H54 (cell line): ENCODE measurements at places on chromosomes 3 and 15.

- no peak for DNase-seq
Measured at GRCh38 chr3:150583028-150583427, 20.1 kb upstream of the SELENOT start.

- no peak for DNase-seq
Measured at GRCh38 chr15:97521381-97522285, 438.9 kb upstream of the ARRDC4 start.

DNA sequence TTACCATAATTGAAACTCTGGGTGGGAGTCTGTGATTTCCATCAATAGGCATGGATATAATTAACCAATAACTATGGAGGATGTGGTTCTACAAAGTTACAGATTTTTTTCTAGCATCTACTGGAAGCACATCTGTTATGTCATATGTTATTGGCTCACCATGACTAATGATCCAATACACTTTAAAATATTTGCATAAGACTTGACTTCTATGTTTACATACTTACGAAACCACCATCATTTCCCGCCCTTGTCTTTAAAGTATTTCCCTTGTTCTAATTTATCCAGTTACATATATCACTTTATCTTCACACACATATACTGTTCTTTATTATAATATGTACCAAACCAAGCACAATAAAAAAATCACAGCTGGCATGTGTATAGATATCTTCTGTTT, 380.3 kb upstream of the CBLB start:
- DNase-seq = no peak

- no peak for DNase-seq
Measured at GRCh38 chr3:112297714-112298113, 3.7 kb upstream of the SLC9C1 start.

DNA sequence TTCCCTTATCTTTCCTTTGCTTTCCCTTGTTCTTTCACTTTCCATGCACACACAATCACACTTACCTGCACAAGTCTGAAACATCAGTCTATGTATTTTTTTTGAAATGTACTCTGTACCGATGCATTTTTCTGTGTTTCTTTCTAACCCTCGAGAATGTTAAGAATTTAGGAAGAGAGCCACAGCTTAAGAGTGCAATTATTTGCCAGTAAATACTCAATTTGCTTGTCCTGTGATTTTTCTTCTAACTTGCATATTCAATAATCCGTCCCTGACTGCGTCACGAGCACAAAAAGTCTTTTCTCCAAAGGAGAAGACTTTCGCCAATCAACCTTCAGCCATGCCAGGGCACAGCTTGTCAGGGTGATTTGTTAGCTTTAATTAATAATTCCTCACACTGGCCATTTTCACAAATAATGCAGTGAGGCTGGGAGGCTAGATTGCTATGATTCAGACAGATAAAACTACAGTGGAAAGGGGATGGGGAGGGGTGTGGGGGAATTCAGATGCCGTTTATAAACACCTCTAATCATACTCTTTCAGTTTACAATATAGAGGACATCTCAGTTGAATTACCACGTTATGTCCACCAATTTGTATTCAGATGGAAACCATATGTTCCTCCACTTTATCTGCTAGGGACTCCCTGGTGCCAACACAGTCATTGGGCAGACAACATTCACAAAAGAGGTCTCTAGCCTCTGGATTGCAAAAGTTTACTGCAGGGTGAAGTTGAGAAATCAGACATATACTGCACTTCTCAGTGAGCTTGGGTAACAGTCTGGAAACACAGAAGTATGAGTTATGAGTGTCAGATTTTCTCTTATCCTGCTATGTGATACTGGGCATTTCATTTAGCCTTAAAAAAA, 388.0 kb downstream of the ZBTB20 start:
- DNase-seq = no peak

- DNase-seq = no peak
Measured at GRCh38 chr3:106423321-106424225, 554.8 kb upstream of the CBLB start.

GRCh38 chr15:100106732-100107131, 235.0 kb downstream of the ADAMTS17 start:
- DNase-seq = no peak

- no peak for DNase-seq
Measured at GRCh38 chr3:22269831-22270230, 518.8 kb upstream of the ZNF385D start.

GRCh38 chr3:4906107-4906621, 73.1 kb upstream of the BHLHE40 start:
- peak; percentile 51 for DNase-seq
